ENCODE measurements at places on chromosomes 2 and 18.
A peak's percentile ranks its signal among the peaks of the same experiment; 100 is the strongest.

DNA sequence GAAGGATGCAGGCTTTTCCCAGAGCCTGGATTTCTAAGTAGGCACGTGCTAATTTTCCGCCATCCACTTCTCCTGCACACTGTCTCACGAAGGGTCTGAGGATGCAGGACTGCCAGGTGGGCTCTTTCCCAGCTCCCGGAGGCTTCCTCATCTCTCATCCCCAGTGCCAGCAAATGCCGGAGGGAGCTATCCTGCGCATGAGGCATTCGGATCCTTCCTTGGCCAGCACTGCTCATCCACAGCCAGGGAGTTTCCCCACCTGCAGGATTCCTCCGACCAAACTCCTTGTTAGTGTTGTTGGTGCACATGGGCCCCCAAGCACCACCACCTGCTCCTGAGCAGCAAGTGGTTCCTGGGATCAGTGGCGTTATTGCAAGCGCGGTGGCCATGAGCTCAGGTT is 5.0 kb downstream of the CNDP1 start:
- DNase-seq: no peak

GRCh38 chr2:231052494-231053451 is 3.9 kb upstream of the PSMD1 start:
- DNase-seq: peak; percentile 32

GRCh38 chr2:2107141-2107540 is 223.9 kb downstream of the MYT1L start:
- no peak for DNase-seq

- DNase-seq: no peak
Observed at GRCh38 chr2:197433780-197434438, 919 bp downstream of the SF3B1 start.

GRCh38 chr18:3885209-3885792 is 435.3 kb downstream of the TGIF1 start:
- DNase-seq: no peak

- DNase-seq: no peak
Observed at GRCh38 chr2:133553838-133554408, 14.3 kb downstream of the NCKAP5 start.

DNA sequence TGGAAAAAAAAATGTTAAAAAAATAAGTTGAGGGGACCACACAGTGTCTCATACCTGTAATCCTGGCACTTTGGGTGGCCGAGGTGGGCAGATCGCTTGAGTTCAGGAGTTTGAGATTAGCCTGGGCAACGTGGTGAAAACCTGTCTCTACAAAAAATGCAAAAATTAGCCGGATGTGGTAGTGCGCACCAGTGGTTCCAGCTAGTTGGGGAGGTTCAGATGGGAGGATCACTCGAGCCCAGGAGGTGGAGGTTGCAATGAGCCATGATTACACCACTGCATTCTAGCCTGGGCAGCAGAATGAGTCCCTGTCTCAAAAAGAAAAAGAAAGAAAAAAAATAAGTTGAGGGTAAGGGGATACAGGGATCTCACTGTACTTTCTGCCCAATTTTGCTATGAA is 6.1 kb upstream of the KYNU start:
- DNase-seq: no peak

- DNase-seq: no peak
Observed at GRCh38 chr18:30787410-30787809, 255.1 kb downstream of the DSC3 start.

GRCh38 chr18:28816155-28816554 is 639.2 kb upstream of the CDH2 start:
- no peak for DNase-seq

- no peak for DNase-seq
Observed at GRCh38 chr2:45330108-45330507, 281.0 kb downstream of the SRBD1 start.

GRCh38 chr2:233163486-233164103 is 87.9 kb upstream of the ATG16L1 start:
- no peak for DNase-seq

DNA sequence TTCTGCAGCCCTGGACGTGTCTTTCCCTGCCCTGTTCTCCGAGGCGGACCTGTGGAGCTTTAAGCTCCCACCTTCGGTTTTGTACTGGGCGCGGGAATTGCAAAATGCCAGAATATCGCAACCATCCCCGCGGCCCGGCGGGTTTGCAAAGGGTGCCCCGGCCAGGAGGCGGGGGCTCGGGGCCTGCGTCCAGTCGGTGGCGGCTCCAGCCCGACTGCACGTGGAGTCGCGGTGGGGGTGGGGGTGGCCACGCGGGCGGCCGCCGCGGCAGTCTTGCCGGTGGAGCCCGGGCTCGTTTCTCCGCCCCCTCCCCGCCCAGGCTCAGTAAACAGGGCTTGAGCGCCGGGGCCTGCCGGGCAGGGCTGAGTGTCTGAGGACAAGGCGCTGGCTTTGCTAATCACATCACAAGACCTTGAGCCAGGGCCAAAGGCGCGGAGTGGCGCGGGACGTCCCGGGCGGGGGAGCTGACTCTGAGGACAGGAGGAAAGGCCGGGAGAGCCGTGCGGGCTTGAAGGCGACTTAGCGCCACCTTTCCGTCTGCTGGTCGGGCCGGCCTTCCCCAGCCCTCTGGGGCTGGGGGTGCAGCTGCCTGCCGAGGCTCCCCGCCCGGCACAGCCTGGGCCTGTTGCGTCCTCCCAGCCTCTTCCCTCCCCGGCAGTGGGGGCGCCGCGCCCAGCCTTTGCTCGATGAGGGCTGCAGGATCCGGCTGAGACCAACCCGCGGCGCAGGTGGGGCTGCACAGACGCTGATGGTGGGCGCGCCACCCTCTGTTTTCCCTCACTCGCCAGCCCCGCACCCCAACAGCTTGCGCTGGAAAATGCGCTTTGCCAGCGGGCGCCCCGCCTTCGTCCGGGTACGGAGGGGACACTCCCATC is 786 bp upstream of the ZFP36L2 start:
- DNase-seq: peak; percentile 75

- DNase-seq: no peak
Observed at GRCh38 chr2:39875182-39875913, 96.3 kb upstream of the THUMPD2 start.

- DNase-seq: no peak
Observed at GRCh38 chr18:62394006-62394763, 69.1 kb downstream of the TNFRSF11A start.

DNA sequence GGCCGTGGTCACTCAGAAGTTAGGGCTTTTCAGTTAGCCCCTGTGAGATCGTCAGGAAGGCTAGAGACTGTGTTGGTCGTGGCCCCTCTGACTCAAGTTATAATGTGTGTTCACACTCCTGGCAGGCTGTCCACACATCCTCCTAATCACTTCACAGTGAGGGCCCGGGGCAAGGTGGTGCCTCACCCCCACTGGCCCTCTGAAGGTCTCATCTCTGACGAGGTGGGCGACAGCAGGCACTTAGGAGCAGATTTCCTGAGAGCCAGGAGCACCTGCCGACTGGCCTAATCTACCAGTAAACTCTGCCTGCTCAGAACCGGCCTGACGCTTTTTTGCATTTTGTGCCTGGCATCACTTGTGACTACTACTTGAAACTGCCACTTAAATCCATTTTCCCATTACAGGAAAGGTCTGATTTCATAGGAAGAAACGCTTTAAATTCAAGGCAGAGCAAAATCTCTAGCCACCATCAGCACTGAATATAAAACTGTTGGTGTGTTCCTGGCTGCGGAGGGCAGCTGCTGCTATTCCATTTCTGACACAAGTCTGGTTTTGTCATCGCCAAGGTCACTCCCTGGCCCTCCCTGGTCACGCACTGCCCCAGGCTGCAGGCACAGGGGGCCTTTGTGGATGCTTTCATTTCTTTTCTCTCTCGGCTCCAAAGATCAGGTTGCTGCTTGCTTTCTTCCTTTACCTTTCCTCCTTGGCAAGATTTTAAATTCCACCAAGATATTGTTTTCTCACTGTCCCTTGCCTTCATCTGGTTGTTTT is 48.0 kb downstream of the RAB12 start:
- DNase-seq: peak; percentile 39

- no peak for DNase-seq
Observed at GRCh38 chr2:233974530-233975071, 57.4 kb downstream of the TRPM8 start.

DNA sequence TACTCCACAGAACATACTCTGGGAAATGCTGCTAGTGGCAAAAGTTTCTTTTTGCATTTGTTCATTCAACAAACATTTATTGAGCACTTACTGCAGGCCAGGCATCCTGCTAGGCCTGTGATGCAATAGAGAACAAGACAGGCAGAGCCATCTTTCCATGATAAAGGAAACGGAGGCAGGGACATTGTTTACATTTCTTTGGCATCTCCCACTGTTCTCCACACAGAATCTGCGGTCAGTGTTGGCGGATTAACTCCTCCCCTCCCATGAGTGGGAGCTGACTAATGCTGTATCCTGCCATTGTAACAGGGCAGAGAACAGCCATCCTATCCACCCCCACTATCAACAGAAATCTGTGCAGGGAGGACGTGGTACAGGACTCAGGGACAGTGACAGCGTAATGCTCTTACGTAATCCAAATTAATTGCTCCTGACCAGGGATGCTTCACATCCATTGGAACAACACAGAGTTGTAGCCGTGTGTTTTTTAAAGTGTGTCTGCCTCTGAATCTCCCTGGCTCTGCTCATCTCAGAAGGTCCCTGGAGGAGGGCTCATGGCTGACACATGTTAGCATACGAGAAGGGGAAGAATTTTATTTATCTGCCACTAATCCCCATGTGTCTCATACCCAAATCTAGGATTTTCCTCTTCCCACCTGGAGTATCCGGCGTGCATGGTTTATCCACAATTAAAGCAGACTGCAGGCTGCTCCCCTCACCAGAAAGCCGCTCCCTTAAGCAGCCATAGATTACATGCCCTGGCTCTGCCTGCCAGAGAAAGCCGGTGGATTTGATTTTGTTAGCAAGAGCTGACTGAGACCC is 32.3 kb downstream of the STEAP3 start:
- no peak for DNase-seq

DNA sequence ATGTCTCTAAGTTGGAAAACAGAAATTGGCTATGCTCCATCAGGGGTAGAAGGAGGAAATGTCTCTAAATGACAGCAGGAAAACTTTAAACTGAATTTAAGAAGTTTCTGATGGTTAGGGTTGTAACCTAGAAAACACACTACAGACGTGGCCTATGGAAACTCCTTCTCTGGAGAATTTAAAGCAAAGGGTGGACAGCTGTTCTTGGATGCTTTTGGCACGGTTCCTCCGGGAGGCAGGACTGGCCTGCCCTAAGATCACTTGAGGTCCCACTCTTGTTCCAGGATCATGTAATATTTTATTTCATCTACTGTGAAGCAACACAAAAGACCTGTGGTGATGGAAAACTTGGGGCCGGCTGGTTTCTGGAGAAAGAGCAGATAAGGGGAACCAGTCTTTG is 77.0 kb downstream of the NRP2 start:
- no peak for DNase-seq

GRCh38 chr2:66853585-66853984 is 418.7 kb downstream of the MEIS1 start:
- no peak for DNase-seq

DNA sequence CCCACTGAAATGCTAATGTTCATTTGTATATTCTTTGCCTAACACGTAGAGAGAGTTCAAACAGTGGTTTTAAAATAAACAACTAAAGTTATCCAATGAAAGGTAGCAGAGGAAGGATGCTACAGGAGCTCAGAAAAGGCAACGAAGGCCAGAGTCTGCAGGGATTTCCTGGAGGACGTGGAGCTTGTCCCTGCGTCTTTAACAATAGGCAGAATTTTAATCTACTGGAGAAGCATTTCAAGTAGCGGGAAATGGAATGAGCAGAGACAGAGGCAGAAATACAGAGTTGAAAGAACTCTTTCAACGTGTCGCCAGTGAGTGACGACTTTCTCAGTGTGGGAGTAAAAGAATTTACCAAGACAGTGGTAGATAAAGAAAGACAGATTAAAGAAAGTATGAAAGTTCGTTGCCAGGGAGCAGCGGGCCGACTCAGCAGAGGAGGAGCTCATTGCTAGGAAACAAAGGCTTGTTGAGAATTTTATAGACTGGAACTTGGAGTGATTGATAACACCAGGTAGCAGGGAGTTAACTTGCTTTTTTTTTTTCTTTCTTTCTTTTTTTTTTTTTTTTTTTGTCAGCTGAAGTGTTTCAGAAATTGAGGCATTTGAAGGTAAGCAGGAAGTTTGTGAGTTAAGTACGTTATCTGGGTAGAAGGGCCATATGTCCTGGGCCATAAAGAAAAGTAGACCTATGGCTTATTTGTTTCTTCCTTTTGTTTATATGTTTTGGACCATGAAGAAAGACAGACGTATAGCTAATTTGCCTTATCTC is 625 bp upstream of the NBAS start:
- peak; percentile 94 for DNase-seq

GRCh38 chr18:47863041-47863440 is 67.4 kb downstream of the SMAD2 start:
- no peak for DNase-seq

DNA sequence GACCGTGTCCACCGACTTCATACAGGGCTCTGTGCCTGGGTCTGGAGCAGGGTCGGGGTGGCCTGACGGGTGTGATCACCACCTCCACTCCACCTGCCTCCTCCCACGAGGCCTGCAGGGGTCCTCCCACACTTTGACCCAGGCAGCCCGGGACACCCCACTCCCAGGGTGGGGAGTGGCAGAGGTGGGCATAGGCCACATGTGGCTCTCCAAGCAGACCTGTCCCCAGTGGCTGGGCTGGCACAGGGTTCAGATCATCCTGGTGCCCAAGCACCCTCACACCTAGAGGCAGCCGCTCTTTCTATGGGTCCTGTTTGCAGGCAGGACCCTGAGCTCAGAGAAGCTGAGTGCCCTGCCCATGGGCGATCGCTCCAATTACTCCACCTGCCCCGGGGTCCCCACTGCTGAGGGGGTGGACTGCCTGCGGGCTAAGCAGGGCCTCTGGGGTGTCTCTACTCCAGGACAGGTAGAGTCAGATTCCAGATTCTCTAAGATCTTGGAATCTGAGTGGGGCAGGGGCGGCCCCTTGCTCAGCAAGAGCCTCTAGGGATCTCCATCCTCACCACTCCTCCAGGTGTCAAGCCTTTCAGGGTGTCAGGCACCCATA is 1.4 kb downstream of the NEURL3 start:
- DNase-seq: no peak

DNA sequence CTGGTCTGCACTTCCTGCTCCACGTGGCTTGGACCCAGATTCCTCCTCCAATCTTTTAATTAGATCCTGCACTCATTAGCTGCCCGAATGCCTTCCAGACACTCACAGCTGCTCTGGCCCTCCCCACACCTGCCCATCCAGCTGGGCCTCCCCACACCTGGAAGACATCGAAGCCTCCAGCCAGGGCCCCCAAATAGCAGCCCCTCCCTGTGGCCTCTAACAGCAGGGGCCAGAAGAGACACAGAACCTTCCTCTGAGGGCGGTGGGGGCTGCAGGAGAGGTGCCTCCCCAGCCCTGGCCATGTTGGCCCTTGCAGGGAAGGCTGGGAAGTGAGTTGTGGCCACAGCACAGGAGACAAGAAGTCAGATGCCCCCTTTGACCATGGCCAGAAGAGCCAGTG is 252.8 kb downstream of the DYSF start:
- DNase-seq: no peak

GRCh38 chr2:70403267-70404053 is 101.6 kb upstream of the FAM136A start:
- peak; percentile 88 for DNase-seq

DNA sequence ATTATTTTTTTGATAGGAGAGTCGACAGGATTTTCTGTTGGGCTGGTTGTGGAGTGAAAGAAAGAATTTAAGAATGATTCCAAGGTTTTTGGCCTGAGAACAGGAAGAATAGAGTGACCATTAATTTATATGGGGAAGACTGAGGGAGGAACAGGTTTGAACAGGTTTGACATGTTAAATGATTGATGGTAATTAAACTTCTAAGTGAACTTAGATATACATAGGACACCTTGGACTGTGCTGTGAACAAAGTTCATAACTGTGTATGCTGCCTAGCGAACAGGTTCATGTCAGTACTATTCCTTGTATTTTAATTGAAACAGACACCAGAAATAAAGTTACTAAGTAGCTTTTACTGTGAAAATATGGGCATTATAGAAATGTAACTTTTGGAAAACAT is 212.0 kb downstream of the SPAG16 start:
- DNase-seq: no peak

Data from NCI-H187 (cell line).